Activated naive CD8-positive, alpha-beta T cell treated with anti-CD3 and anti-CD28 coated beads for 36 hours (primary cell): ENCODE measurements at places on chromosomes 6 and 20. TPM values are rescaled to one million over a fixed set of nuclear protein-coding genes. Genes with fewer than 3 reads are reported as not detected.

- no peak for DNase-seq
Observed at GRCh38 chr6:148779142-148779562, 32.3 kb downstream of the UST start.

TCP11 gene
- total RNA-seq: not detected

DNA sequence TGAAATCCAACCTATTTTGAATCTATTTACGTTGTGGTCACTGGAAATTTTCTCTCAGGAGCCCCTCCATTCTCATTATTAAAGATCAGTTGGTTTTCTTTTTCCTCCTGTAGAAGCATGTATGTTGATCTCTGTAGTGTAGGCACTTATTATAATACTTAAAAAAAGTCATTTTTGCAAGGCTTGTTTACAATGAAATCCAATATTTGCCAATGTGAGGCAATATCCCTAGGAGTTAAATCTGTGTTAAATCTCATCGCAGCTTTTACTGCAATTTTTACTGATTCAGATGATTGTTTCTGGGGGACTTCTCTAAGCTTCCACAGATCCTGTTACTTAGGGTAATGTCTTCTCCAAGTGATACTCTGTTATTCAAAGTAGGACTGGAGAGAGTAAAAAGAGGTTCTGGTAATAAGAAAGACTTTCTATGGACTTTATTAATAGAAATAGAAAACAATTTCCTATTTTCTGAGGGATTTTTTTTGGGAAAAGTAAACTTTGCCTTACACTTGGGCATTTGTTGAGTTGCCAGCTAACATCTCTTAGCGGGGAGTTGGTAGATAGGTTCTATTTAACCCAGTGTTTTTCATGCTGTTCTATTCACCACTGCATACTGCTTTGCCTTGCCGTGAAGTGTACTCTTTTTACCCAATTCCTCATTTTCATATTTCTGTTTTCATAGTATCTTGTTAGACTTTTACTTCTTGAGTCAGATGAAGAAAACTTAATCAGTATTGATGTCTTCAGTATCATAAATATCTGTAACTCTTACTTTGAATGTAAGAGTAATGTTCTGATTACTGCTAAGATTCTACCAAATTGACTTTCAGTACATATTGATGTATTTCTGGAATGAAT, 48.6 kb downstream of the CDKAL1 start:
- DNase-seq: no peak

DNA sequence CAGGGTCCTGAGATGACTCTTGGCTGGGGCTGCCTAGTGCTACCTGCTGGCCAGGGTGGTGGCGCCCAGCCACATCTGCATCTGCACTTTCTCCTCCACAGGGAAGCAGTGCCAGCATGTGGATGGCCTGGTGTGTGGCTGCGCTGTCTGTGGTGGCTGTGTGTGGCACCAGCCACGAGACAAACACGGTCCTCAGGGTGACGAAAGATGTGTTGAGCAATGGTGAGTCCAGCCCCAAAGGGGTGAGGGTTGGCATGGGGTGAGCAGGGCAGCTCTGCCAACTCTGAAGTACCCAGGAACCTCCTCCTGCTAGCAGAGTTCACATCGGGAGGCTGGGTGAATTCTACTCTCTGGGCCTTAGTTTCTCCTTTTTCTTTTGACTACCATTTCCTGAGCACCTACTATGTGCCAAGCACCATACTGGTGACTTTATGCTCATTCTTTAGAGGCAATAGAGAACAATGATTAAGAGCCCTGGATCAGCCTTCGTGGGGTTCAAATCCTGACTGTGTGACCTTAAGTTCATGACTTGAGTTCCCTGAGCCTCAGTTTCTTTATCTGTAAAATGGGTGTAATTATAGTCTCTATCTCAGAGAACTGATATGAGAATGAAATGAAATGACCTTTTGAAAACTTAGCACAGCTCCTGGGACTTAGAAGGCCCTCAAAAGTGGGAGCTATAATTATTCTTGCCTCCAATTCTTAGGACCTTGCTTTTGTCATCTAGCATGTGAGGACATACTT, 2.1 kb downstream of the BPIFB4 start:
- DNase-seq: no peak

- no peak for DNase-seq
Observed at GRCh38 chr6:121884620-121885019, 449.2 kb downstream of the GJA1 start.

GRCh38 chr6:39018103-39018502, 30.5 kb upstream of the GLP1R start:
- DNase-seq: no peak

GRCh38 chr6:151536188-151536479, 42.3 kb downstream of the CCDC170 start:
- DNase-seq: no peak

HLA-DQA1 gene
- total RNA-seq: 5.3 TPM

- DNase-seq: no peak
Observed at GRCh38 chr20:39258253-39258652, 296.1 kb downstream of the DHX35 start.

DNA sequence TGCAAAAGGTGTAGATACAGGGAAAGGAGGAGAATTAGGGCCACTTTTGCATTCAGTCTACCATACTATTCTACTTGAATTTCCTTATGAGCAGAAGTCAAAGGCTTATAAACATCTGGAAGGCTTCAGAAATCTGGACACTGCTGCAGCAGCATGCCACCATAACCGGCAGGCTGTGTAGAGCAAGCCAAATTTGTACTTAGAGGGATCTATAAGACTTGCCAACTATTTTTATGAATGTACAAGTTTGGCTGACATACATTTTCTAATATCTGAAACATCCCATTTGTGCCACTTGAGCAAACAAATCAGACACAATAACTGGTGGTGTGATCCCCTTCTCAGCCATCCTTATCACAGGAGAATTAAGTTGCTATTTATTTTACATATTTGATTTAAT, 14.0 kb upstream of the PLCB1 start:
- DNase-seq: no peak

APCDD1L gene
- total RNA-seq: not detected

ZC2HC1B gene
- not detected for total RNA-seq

GRCh38 chr6:64122712-64123375, 487.2 kb downstream of the PHF3 start:
- no peak for DNase-seq

AVP gene
- total RNA-seq: not detected

SPATA2 gene
- 11.6 TPM for total RNA-seq

LHFPL5 gene
- not detected for total RNA-seq

EDN1 gene
- total RNA-seq: not detected

- no peak for DNase-seq
Observed at GRCh38 chr6:157203312-157203744, 120.0 kb downstream of the TMEM242 start.

SLC17A9 gene
- total RNA-seq: 49.7 TPM

IL17F gene
- not detected for total RNA-seq

OPRL1 gene
- total RNA-seq: 0.25 TPM

ASIP gene
- not detected for total RNA-seq

RAMACL gene
- total RNA-seq: 0.21 TPM

SAMD5 gene
- not detected for total RNA-seq

FRK gene
- total RNA-seq: 0.06 TPM

DNA sequence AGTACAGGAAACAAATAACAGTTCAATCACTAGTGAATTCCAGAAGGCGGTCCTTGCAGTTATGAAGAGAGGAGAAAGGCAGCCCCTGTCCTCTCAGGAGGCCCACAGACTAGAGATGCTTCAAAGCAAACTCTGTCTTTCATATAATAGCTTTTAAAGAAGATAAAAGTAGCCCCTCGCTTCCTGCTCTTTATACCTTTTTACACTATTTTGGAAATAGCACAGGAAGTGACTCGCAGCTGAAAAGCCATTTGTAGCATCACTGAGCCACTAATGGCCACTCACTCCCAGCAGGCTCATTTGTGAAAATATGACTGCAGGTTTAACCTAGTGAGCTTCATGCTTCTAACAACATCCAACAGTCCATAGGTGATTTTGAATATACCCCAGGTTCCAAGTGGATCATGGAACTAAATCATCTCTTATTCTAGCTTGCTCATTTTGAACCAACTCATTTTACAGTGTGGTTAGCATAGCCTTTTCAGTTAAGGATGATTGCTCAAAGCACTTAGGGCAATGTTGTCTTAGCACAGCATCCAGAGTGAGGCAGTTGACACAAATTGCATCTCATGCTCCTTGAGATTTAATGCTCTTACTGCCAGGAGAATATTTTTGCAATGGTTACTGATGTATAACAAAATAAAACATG, 136.0 kb upstream of the NRSN1 start:
- DNase-seq: no peak

- DNase-seq: no peak
Observed at GRCh38 chr20:58544286-58544685, 29.1 kb upstream of the APCDD1L start.

DNA sequence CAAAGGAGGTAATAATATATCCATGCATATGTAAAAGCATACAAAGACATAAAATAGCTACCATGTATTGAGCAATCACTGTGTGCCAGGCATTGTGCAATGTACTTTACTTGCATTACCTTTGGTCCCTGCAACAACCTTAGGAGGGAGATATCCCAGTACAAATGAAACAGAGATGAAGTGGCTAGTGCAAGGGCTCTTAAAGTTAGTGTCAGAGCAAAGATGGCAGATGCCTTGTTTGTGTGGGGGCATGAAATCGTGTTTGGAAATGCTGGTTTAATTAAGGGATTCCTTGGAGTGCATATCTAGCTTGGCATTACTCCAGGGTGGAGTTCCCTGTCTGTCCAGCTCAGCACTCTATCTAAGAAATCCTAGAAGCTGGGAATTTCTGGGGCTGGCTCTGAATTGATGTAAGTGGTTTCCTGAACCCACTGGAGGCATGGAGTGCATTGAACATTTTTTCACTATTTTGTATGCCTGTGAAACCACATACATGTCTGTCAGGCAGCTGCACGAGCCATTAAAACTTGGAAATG, 9.8 kb downstream of the PAQR8 start:
- no peak for DNase-seq

- no peak for DNase-seq
Observed at GRCh38 chr20:23397961-23398360, 23.3 kb downstream of the NAPB start.

CALHM5 gene
- not detected for total RNA-seq

DNA sequence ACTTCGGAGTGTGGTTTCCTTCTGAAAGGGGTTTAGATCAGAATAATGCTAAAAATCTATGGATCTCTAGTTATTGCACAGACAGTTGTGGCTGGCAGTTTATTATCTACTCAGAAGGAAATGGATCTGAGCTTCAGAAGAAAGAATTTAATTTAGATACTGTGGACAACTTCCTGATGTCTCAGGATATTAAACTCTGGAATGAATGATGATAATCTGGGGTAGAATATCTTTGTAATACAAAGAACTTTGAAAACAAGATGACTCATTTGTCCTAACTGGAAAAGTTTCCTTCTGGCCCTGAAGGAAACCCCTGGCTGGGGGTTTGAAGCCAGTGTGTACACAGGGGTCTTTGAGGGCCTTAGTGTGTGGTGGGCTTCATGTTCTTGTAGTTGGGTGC, 78.0 kb downstream of the EDN3 start:
- no peak for DNase-seq

LY86 gene
- 1.3 TPM for total RNA-seq

GRCh38 chr6:41578217-41579087, 32.3 kb downstream of the FOXP4 start:
- no peak for DNase-seq

DNA sequence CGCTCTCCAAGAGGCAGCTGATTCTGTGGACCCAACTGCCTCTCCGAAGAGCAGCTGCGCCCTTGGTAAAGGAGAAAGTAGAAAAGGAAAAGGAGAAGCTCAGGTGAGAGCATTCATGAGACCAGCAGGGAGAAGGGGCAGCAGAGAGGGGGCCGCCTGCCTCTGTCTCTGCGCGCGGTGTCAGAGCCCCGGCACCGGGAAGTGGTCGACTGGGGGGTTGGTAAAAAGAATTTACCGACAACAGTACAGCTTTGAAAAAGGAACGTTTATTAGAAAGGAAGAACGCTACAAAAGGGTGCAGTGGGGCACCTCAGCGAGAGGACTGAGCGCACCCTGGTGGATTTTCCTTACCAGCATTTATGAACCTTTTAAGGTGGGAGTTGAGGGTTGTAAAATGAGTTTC, 61.9 kb downstream of the GPR6 start:
- DNase-seq: peak; percentile 45

DNA sequence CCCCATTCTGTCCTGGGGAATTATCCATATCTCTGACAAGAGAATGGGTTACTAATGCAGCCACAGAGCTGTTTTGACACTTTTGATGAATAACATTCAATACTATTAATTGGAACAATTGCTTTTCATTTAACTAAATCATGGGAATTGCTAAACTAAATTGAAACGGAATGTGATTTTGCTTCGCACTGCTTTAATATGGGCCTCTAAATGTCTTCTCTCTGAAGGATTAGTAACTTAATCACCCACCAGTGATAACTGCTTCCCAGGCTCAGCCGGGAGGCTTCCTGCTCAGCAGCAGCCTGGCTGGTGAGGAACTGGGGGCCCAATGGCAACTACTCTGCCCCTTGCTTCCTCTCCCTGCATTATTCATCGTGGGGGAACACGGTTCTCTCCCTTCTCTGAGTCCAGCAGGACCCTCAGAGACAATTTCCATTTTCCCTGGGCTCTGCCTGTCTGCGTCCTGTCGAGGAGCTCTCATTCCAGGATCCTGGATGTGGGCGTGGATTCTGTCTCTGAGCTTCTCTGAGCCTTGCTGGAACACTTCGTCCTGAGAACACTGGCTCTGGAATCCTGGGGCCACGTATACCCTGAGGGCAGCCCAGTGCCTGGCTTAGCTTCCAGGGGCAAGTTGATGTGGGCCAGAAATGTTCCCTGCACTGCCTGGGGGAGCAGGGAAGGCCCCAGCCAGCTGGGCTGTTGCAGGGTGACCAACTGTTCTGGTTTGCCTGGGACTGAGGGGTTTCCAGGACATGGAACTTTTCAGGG, 308.9 kb downstream of the DHX35 start:
- DNase-seq: no peak

DNA sequence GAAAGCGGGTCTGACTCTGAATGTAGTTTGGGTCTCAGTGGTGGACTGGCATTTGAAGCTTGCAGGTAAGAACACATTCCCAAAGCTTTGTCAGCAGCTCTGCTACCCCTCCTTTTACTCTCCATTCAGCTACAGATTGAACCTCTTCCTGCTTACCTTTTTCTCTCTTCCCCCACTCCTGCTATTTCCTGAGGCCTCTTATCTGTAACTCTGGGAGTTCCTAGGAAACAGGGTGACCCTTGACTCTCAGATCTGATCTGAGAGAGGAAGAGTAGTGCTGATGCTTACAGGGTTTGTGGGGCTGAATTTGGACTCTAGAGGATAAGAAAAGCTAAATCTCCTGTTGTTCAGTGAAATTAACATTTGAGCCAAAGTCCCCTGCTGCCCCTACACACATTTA, 21.4 kb downstream of the BRPF3 start:
- no peak for DNase-seq

GRCh38 chr6:106858653-106859092, 115.9 kb downstream of the CD24 start:
- DNase-seq: no peak

DNA sequence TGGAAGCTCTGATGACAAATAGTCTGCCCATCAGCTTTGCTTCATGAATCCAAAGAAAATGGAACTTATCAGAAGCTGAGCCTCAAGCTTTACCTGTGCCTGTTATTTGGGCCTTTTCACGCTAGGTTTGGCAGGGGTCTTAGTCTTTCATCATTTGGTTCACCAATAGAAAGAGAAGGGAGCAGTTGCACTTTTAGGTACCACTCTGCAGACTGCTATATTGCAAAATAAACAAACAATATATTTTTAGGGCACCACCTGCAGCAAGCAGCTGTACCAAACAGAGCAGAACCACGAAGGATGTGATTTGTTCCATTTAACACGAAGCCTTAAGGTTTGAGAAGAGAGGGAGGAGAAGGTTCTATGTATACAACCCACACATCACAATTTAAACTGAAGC, 291.4 kb upstream of the RNF217 start:
- DNase-seq: no peak

GRCh38 chr20:40319741-40320516, 369.1 kb downstream of the MAFB start:
- no peak for DNase-seq
